ENCODE measurements at places on chromosomes 4 and X.

DNA sequence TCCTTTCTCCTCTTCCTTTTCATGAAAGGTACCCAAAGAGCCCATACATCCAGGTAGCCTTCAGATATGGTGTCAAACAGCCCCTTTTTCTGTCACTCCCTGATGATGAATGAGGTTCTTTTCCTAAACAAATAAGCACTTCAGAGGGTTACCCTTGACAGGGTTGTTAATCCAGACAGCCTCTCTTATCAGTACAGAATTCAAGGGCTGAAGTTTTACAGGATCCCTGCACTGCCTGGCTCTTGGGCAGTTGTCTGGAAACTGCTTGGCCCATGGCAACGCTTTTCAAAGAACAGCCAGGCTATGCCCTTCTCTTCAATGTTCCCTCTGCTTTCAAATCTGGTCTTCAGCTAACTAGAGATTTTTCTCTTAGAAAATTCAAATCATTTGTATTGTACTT is 352.6 kb upstream of the FAM241A start:
- no peak for DNase-seq

DNA sequence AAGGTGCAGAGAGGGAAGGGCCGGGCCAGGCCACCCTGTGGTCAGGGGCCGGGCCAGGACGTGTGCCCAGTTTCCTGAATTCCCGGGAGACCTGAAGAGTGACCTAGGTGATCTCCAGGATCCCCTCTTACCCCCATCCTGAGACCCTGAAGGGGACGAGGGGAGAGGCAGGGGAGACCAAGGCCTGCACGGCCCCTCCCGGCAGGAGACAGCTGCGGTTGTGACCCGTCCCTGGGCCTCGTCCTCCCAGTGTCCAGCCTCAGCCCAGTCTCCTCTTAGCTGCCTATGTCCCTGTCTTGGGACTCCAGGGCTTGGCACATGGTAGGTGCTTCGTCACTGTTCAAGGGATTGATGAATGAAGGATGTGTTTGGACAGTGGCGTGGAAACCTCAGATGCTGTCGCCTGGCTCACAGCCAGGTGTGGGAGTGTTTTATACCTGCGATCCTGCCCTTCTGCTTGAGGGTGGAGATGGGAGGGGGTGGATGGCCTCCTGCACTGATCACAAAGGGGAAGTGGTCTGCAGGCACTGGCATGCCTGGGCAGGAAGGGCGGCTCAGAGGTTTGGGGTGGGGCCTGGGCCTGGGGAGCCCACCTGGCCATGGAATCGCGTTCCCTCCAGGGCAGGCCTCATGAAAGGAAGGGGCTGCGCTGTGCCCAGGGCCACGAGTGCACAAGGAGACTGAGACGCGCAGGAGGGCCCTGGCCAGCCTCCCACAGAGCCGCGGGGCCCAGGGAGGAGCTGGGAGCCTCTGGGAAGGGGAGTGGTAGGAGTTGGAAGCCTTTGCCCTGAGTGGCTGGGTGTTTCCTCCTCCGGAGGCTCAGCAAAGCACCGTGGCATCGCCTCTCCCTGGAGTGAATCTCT is 6.9 kb downstream of the SH3TC1 start:
- no peak for DNase-seq

GRCh38 chr4:28421221-28421620 is 1560.6 kb downstream of the STIM2 start:
- DNase-seq, result no peak

- no peak for DNase-seq
These were observed 76.2 kb downstream of the STARD8 start for GRCh38 chrX:68723491-68724155.

DNA sequence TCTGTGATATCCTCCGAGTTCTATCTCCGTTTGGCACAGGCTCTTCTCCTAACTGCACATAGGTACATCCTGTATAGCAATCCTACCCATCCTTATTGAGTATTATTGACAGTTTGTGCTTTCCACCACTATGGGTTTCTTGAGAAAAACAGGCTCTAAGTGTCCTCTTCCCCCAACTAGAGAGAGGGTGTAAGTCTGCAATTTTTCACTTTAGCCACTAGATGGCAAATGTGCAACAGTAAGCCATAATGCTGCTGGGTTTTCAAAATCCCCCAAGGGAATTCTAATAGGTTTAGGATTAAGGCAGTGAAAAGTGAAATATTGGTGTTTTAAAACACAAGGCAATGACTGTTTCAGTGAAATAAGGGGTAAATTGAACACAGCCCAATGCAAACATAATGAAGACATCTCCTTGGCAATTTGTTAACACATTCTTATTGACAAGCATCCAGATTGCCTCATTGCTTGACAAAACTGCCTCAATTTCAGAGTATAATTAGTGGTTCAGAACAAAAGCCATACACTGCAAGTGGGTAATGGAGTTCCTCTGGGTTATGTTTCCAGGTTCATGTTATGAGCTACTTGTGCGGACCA is 239.0 kb upstream of the HTR2C start:
- DNase-seq, result peak; percentile 0

All from HTR-8/SVneo (cell line).